ENCODE measurements at places on chromosomes 16 and 17. TPM values are rescaled to one million over a fixed set of nuclear protein-coding genes. Genes with fewer than 3 reads are reported as not detected.
A peak's percentile ranks its signal among the peaks of the same experiment; 100 is the strongest.

DNA sequence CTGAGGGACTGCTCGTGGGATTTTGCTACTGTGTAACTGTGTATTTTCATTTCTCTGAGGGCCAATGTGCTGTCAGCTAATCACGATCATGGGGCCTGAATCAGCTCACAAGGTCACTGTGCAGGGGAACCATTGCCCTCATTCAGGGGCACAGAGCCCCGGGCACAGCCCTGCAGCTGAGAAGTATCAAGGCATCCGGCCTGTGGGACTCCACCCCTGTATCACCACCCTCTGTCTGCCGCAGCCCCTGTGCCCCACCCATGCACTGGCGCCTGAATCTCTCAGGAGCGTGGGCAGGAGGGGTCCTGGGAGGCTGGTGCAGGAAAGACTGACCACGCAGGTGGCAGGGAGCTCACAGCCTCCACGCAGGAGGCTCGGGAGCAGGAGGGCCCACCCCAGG lies 43.4 kb upstream of the RASD1 start:
- DNase-seq, result no peak
- no peak overlapping the region for H3K27ac ChIP-seq
- H3K4me1 ChIP-seq, result peaks cover 8% of the 10 kb centered on the region
- no peaks in the 10 kb centered on the region for H3K27me3 ChIP-seq
- H3K4me3 ChIP-seq, result no peak overlapping the region

GRCh38 chr16:9522614-9523013 lies 431.2 kb downstream of the HAPSTR1 start:
- no peak for DNase-seq
- H3K27me3 ChIP-seq, result no peaks in the 10 kb centered on the region
- no peak overlapping the region for H3K4me3 ChIP-seq

LITAFD gene
- not detected for total RNA-seq

CCDC78 gene
- 0.67 TPM for total RNA-seq

DNA sequence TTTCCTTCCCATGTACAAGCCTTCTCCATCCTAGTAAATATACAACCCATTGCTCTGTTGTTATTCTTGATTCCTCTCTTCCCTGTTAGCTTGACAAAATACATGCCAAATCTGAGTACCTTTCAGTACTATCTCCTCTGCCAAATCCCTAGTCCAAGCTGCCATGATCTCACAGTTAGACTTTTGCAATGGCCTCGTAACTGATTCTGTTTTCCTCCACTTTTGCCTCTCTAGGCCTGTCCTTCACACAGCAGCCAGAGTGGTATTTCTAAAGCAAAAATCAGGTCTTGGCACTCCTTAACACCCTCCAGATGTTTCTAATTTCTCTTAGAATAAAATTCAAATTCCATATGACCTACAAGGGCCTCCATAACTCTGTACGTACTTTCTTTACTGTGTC lies 153.0 kb upstream of the RBL2 start:
- no peak overlapping the region for H3K4me3 ChIP-seq
- H3K27me3 ChIP-seq, result no peaks in the 10 kb centered on the region
- peaks cover 35% of the 10 kb centered on the region for H3K36me3 ChIP-seq
- no peak overlapping the region for H3K27ac ChIP-seq
- H3K4me1 ChIP-seq, result no peaks in the 10 kb centered on the region

CACNG5 gene
- not detected for total RNA-seq

SOX8 gene
- 3.0 TPM for total RNA-seq

DNA sequence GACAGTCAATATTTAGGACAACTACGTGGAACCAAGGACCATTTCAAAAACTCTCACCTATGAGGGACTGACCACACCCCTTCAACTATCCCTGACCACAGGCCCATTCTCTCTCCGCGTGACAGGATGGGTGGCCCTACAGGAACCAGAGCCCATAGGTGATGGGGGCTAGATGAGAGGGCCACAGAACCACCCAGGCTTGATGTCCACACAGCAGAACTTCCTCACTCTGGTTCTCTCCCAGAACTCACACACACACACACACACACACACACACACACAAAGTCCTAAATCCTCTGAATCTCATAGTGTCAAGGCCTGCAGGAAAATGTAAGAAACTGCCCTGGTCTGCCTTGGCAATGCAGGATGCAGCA lies 1.5 kb downstream of the ZNF319 start:
- no peak overlapping the region for H3K27ac ChIP-seq
- H3K4me3 ChIP-seq, result peak overlapping the region; percentile 62
- no peak for DNase-seq
- H3K36me3 ChIP-seq, result no peaks in the 10 kb centered on the region
- peaks cover 8% of the 10 kb centered on the region for H3K4me1 ChIP-seq

ZDHHC1 gene
- total RNA-seq, result 2.2 TPM

All from neural progenitor cell (in vitro differentiated cells).